ENCODE measurements at places on chromosomes 5 and 9.
A peak's percentile ranks its signal among the peaks of the same experiment; 100 is the strongest.

DNA sequence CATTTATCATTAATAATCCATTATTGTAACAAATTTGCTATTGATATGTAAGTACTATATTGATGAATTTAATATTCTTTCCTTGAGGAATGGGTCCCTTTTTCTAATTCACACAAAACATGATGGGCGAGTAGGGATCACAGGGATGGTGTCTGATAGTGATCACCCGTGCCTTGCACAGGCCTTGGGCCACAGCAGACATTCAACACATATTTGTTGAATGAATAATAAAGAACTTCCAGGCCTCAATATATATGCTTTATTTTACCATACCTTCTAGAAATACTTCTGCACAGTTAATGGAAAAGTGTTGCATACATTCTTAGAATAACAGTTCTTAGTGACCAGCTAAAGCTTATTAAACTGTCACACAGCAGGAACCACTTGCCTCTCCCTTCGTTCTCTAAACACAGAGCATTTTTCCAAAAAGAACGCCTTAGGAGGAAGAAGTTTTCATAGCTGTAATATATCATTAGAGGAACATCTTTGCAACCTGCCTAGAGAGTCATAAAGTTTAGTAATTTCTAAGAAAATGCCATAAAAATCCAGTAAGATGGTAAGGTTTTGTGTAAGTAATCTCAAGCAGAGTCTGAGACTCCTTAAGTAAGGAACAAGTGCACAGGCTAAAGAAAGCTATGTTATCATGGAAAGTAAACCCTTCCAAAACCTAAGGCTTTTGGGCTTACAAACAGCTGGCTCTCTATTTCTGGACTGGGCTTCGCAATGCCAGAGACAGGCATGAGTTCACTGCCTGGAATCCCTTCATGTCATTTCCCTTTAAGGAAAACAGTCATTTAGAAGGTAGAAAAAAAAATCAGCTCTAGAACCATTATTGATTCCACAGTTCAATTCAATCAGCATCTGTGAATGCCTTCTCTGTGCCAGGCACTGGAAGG is 17.7 kb downstream of the TTLL11 start:
- DNase-seq = no peak

GRCh38 chr5:6754766-6755165 is 41.5 kb downstream of the TENT4A start:
- DNase-seq = no peak

GRCh38 chr5:116813356-116813755 is 238.7 kb upstream of the SEMA6A start:
- no peak for DNase-seq

DNA sequence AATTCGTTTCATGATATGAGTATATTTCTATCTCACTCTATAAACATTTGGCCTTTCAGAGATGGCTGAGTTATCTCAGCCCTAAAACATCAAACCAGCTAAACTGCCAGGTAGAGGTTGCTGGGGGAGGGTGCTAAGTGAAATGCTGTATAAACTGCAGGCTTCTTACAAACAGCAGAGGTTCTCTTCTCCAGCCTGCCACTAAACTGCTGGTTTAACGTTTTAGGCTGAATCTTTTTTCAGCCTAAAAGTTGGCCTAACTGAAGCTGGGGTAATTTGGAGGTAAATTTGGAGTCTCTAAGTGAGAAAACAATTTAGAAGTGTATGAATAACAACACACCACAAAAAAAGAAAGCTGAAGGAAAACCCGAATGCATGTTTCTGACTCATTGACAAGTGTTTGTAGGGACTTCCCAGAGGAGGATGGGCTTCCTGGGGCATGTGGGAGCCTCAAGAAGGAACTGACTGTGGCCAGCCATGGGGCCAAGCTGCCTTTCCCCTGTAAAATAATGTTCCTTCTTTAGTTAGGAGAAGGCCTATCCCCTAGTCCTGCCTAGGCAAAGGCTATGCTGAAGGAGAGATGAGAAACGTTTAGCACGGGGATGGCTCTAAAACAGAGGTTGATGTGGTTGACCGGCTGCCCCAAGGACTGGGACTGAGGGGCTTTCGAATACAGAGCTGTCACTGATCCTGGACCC is 44.3 kb downstream of the SLC28A3 start:
- DNase-seq = no peak

GRCh38 chr5:108543486-108543885 is 161.6 kb upstream of the FBXL17 start:
- no peak for DNase-seq

- no peak for DNase-seq
Observed at GRCh38 chr5:32332966-32333365, 20.2 kb upstream of the MTMR12 start.

- peak; percentile 24 for DNase-seq
Observed at GRCh38 chr9:113274474-113275156, 757 bp downstream of the CDC26 start.
